ENCODE measurements at places on chromosomes 3 and 15.

DNA sequence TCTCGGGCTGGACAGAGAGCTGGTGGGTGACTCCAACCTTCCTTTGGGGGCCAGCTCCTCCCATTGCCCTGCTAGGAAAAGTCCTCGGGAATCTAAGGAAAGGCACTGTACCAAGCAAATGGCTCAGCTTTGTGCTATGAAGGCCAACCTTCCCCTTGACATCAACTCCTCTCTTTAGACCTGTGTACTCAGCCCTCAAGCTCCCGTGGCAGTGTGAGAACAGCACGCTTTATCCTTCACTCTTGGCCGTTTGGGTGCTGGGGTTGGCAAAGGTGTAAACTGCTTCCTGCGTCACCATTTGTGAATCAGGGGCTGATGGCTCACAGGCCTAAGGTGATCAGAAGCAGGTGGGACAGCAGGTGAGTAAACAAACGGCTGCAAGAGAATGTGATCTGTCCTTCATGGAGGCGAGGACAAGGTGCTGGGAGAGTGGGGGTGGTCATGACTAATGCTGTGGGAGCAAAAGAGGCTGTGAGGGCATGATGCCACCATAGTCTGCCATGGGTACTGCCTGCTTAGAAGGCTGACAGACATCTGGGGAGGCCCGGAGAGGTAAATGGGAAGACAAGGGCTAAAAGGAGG is 165.2 kb upstream of the TPM1 start:
- no peak overlapping the region for H3K27ac ChIP-seq
- H3K36me3 ChIP-seq: no peaks in the 10 kb centered on the region
- H3K4me1 ChIP-seq: peaks cover 11% of the 10 kb centered on the region
- no peak for DNase-seq

DNA sequence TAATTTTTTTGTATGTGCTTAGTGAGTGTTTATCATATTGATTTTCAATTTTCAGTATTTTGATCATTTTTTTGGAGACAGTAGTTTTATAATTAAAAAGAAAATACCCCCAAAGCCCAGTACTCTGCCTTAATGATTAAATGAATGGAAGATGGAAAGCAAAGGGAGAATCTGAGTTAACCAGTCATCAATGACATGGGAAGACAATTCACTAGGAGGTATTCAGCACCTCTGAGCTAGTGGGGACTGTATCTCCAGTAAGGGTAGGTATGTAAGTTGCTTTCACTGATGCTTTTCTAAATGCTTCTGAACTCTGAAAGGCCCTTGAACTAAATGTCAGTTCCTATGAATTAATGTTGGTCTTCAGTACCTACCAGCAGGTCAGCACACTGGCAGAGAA is 590.4 kb upstream of the DPPA4 start:
- DNase-seq: no peak
- no peak overlapping the region for H3K27ac ChIP-seq
- H3K4me3 ChIP-seq: no peak overlapping the region

GRCh38 chr15:101043011-101043410 is 123.9 kb downstream of the LRRK1 start:
- DNase-seq: no peak
- H3K27ac ChIP-seq: no peak overlapping the region
- no peaks in the 10 kb centered on the region for H3K36me3 ChIP-seq
- no peak overlapping the region for H3K4me3 ChIP-seq
- H3K27me3 ChIP-seq: peaks cover 8% of the 10 kb centered on the region

DNA sequence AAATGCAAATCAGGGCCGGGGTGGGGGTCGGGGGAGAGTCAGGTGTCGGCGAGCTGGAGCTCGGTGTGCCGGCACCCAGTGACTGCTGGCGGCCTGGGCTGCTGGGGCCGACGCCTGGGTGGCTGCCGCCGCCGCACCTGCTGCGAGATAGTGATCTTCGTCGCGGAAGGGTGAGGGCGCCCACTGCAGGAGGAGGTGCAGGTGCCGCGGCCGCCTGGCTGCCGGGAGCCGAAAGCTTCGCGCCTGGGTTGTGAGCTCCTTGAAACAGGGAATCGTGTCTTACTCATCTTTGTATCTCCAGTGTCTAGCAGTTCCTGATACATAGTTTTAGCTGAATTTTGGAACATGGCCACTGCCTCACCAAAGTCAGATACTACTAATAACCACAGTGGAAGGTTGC is 64.0 kb upstream of the CPOX start:
- no peak overlapping the region for H3K27ac ChIP-seq
- DNase-seq: peak; percentile 30
- H3K4me3 ChIP-seq: no peak overlapping the region
- peaks cover 16% of the 10 kb centered on the region for H3K27me3 ChIP-seq
- H3K4me1 ChIP-seq: no peaks in the 10 kb centered on the region

DNA sequence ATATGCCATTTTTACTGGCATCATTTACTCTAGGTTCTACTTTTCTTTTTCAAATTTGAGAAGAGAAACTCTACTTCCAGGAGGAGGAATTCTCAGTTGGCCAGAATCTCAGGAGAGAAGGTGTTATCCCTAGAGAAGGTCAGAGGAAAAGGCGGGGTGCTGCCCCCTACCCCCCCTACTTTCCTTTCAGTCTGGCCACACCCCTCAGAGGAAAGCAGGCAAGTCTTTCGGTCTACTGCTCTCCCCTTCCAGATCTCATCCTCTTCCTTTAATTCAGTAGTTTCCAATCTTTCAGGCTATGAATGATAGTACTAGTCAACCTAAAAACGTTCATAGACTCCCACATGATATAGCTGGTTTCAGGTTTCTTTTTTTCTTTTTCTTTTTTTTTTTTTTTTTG is 366.5 kb upstream of the TBL1XR1 start:
- no peaks in the 10 kb centered on the region for H3K27me3 ChIP-seq
- no peak overlapping the region for H3K27ac ChIP-seq
- H3K4me3 ChIP-seq: no peak overlapping the region
- no peak for DNase-seq

GRCh38 chr3:46010519-46011113 is 15.0 kb upstream of the FYCO1 start:
- H3K4me3 ChIP-seq: no peak overlapping the region
- peaks cover 28% of the 10 kb centered on the region for H3K4me1 ChIP-seq
- no peak for DNase-seq
- H3K27ac ChIP-seq: no peak overlapping the region
- no peaks in the 10 kb centered on the region for H3K36me3 ChIP-seq

DNA sequence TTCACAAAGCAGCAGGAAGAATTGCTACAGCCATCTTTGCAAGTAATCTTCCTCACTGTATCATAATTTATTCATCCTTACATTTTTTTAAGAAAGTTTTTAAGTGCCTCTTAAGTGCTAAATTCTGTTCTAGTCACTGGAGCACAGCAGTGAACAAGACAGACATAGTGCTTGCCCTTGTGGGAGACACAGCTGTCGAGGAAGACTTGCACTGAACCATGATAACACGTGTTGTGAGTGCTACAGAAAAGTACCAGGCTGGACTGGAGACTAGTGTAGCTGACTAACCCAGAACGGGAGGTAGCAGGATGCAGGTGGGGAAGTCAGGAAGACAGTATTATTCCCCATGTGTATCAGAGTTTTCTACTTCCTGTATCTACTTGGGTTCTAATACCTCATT is 300.6 kb downstream of the TBL1XR1 start:
- no peak overlapping the region for H3K4me3 ChIP-seq
- no peak for DNase-seq
- no peaks in the 10 kb centered on the region for H3K4me1 ChIP-seq
- H3K36me3 ChIP-seq: no peaks in the 10 kb centered on the region
- no peak overlapping the region for H3K27ac ChIP-seq

- no peak overlapping the region for H3K27ac ChIP-seq
- DNase-seq: no peak
- H3K27me3 ChIP-seq: no peaks in the 10 kb centered on the region
- H3K4me1 ChIP-seq: no peaks in the 10 kb centered on the region
Observed at GRCh38 chr3:35722902-35723301, 83.6 kb downstream of the ARPP21 start.

DNA sequence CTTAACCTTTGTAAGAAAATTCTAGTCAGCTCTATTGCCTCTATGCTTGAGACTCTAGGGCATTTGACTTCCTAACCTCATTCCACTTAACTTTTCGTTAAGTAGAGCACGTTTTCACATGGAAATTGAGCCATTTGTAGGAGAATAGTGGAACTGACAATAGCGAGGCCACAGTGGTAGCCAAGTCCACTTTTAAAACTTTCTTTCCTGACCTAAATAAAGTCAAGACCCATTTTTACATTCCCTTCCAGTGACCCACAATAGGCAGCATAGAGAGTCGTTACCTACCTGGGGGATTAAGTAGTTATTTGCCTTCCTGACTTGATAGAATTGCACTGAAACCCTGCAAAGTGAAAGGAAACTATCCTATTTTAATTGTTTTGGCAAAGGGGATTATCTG is 386.0 kb upstream of the NECTIN3 start:
- peaks cover 3% of the 10 kb centered on the region for H3K27me3 ChIP-seq
- no peak for DNase-seq
- no peak overlapping the region for H3K4me3 ChIP-seq
- no peak overlapping the region for H3K27ac ChIP-seq
- H3K36me3 ChIP-seq: no peaks in the 10 kb centered on the region
